Activated T-cell treated with anti-CD3 and anti-CD28 coated beads for 24 hours (primary cell): ENCODE measurements at places on chromosomes 7 and 10.
A peak's percentile ranks its signal among the peaks of the same experiment; 100 is the strongest.

- DNase-seq: no peak
Measured at GRCh38 chr10:4243169-4243568, 458.2 kb upstream of the KLF6 start.

DNA sequence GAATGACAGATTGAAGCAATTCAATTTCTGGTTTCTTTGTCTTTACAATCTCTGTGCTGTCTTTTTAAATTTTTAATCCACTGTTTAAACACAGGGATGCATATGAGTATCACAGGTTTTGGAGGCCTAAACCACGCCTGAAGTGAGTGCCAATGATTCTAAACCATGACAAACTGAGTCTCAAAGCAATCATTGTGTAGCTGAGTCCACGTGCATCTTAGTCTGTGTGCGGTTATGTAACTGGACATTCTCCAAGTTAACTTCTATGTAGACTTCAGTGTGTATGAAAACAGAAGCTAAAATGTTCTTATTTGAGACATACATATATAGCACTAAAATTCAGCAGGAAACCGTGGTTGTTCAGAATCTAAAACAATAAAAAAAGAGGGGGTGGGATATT is 79.3 kb upstream of the ST8SIA6 start:
- DNase-seq: no peak

DNA sequence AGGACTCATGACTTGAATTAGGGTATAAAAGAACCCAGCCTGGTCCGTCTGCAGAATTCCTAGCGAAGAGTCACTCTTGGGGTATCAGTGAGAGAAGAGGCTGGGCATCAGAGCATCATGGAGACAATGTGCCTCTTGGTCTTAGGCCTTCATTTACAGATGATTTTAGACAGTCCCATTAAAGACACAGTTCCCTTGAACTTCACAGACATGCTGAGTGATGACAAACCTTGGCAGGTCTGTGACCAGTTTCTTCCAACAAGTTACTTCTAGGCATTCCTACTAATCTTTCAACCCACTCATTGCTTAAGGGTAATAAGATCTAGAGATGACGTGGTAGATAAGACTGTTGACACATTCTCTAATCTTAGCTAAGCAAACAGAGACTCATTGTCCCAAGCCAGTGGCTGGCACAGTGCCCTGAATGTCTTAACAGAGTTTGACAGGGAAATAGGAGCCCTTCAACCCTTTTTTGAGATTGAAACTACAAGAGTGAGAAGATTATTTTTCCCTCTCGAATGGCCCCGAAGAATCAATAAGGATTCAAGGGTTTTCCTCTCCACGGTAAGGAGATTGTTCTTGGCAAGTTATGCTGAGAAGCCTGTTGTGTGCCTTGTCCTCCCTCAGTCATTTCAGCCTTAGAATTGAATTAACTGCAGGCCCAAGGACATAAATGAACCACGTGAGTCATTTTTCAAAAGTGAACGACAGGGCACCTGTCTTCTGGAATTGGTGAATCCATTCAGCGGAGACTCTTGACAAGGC is 281.1 kb downstream of the CCDC3 start:
- peak; percentile 14 for DNase-seq

GRCh38 chr10:119368991-119369869 is 161.9 kb downstream of the GRK5 start:
- DNase-seq: no peak

- no peak for DNase-seq
Measured at GRCh38 chr10:35349389-35349915, 13.1 kb downstream of the CCNY start.

DNA sequence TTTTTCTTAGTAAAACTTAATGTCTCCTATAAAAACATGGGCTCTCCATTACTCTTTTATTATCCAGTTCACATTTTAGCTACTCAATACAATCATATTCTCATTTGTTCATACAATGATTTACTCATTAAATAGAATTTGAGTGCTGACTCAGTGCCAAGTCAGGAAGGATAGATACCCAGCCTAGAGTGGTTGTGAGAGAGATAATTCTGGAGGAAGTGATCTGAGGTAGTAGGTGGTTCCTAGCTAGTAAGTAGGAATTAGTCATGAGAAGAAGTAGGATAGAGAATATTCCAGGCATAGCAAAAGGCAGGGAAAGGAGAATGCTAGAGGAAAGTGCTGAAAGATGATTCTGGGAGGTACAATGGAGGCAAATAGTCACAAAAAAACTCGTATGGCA is 133.5 kb upstream of the MBL2 start:
- DNase-seq: no peak

- no peak for DNase-seq
Measured at GRCh38 chr7:7953806-7954205, 14.8 kb upstream of the GLCCI1 start.

DNA sequence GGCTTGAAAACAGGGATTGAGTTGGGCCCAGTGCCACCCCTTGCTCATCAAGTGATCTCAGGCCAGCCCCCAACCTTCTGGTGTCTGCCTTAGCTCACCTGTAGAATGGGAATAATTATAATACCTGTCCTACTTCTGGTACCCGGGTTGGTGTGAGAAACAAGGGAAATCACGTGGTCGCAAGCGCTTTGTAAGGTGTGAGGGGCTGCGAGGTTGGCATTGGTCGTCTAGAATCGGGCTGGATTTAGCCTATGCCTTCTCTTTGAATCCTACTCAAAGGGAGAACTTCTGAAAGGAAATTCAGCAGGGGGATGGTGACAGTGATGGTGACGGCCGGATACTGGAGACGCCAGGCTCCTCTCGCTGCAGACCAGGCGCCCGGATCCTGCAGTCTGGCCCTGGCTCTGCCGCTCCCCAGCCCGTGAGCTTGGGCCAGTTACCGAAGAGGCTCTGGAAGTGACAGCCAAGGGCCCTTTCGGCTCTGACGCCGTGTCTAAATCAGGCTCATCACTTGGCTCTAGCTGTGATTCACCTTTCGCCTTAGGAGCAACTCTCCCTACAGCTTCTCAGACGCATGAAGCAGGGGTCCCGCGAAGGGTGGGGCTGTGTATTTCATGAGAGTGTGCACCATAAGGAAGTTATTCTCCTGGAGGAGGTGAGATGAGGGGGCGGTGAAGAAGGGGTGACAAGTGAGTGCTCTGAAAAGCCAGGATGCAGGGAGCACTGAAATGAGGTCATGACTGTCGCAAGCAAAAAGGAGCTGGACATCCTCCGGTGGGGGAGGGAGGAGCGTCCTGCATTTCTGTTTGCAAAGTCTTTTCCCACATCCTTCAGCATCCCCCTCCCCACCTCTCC is 4.0 kb upstream of the CREB5 start:
- DNase-seq: no peak

GRCh38 chr7:138752518-138753149 is 45.2 kb upstream of the TMEM213 start:
- peak; percentile 80 for DNase-seq

DNA sequence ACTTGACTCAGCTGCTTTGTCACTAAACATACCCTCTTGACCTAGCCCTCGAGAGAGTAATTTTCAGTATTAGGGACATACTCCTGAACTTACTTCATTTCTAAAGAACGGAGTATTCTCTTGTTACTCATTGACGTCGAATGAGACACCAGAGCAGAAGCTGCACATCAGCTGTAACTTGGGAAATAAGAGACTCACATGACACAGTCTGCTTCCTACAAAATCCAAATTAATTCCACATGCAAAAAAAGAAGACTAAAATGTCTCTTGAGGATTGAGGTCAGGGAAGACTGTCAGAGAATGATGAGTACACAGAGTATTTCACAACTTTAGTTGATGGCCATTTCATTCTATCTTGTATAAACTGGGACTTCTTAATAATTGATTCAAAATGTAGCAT is 114.7 kb upstream of the EGFR start:
- DNase-seq: no peak

DNA sequence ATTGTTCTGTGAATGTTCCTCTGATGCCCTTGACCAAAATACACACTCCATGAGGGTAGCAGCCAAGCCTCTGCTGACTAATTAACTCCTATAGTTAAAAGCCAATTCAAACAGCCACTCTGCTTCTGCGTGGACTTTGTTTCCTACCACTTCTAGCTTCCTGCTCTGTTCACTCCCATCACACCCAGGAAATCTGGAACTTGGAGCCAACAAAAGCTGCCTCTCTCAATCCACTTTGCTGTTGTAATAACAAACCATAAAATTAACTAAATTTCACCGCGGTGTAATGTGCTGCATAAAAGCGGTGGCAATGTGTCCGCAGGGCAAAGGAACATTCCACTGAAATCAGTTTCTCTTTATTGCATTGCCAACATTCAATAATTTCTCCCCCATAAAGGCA is 239.5 kb downstream of the PLXNA4 start:
- DNase-seq: no peak

DNA sequence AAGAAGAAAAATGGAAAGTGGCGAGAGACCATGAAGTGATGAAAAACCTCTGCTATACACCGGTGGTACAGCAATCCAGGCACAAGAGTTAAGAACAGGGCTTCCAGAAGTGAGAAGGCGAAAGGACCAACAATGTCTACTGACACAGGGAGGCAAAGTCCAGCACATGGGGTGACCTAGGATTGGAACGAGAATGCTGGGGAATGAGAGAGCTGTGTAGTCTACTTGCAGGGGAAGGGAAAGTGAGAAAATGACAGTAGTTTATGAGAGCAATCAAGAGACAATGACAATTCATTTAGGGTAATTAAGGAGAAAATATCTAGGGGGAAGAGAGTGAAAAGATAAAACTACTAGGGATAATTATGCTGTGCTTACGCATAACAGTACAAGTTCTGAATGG is 169.2 kb downstream of the SLC25A13 start:
- DNase-seq: no peak

DNA sequence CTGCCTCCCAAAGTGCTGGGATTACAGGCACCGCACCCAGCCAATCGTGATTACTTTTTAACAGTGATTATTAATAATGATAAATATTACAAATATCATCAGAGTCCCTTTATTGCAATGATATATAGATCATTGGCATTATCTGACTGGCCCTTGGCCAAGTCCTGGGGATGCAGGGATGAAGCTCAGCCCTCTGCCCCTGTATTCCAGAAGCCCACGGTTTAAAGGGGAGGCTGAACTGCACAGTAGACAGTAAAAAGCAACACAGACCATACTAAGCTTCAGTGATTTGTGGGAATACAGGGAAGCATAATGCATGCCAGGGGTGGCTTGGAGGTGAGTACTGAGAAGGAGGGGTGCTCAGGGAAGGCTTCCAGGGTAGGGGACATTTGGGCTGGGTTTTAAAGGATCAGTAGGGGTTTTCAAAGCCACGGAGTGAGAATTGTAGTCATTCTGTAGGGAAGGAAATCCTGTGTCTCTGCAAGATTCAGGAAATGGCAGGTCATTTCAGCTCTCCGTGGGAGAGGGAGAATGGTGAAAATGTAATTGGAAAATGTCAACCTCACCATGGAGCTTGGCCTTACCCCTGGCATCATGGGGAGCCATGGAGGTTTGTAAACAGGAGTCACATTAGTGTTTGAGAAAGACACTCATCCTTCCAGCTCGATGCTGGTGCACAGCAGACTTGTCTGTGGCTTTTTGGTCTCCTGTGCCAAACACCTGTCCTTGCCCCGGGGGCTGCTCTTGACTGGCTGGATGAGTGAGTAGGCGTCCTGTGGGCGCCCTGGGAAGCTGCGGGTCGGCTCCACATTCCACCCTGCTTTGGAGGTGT is 8.8 kb downstream of the ADAMTS14 start:
- no peak for DNase-seq

- DNase-seq: no peak
Measured at GRCh38 chr10:101558671-101559595, 29.1 kb downstream of the POLL start.

GRCh38 chr10:62804356-62805230 is at the start of gene ADO:
TSS of gene ADO (plus strand) at chr10:62804720. CDS start at chr10:62805060, 340 bp downstream.
- DNase-seq: peak; percentile 74

GRCh38 chr7:21365866-21366624 is 61.8 kb upstream of the SP4 start:
- DNase-seq: no peak

DNA sequence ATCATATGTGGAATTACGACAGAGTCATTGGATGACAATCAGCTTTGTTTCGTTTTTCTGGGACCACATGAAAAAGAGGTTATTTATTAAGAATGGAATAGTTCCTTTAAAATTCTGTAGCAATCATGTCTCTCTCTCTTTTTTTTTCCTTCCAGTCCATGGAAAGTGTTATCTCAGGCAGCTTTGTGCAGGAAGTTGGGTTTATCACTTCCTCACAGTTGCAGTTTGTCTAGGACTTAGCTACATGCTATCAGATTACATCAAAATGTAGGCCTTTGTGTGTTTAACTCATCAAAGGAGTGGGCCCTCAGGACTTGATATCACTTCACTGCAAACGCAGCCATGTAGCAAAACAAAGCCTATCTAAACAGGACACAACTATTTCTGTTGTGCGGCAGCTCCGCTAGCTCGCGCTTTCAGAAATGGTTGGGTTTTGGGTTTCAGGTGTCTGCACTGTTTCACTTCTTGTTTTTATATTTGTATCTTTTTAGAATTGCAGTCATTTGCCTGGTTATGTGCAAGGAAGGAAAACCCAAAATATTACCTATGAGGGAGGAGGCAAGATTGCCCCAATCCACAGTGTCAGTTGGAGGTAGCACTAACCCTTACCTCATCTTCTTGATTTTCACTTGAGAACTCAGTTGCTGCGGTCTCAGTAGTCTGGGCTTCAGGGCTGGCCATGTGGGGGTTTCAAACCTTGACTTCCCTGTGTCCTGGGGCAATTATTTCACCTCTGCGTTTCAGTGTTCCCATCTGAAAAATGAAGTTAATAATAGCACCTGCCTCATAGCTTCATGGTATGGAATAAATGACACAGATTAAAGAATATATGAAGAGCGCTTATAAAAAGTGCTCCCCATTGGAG is 66.7 kb downstream of the HHEX start:
- no peak for DNase-seq

DNA sequence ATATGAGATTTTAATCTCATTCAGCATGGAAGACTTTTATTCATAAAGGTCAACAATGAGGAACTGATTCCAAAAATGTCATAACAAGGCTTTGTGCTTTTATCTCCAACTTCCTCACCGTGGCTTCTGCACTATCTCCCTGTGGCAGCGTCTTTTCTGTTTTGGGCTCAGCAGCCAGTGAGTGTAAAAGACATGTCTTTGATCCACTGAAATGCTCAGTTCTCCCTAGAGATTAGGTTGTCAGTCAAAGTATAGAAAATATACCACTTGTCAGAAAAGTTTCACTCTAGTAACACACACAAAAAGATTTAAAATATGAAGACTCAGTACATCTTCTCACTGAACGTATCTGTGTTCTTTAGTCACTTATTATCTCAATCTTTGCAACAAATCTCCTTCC is 901.8 kb upstream of the ZWINT start:
- DNase-seq: no peak

DNA sequence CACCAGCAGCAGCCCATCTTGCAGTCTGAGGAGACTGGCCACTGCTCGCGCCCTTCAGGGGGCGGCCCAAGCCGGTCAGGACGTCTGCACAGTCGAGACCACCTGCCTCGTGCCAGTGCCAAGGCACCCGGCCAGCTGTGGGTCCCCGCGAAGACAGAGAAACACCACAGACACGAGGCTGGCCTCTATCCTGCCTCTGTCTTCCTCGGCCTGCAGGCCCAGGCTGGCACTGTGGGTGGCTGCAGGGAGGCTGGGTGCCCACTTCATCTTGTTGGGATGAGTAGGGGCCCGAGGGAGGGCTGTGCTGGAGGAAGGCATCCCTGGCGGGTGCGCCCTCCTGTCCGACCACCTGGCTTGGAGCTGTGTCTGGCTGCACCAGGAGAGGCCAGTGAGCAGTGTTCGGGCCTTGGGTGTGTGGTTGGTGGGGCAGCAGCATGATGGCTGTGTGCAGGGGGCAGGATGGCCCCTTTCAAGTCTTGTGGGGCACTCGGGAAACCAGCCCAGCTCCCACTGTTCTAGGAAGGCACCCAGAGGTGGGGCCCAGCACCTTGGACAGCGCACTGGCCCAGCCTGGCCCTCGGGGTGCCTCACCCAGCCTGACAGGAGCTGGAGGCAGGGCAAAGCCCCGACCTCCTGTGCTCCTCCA is 7.3 kb downstream of the DPYSL4 start:
- no peak for DNase-seq
